Urothelium cell line (cell line): ENCODE measurements at places on chromosomes 12 and 14.

- no peak for DNase-seq
These were observed 17.4 kb downstream of the FOXN3 start for GRCh38 chr14:89399594-89400068.

DNA sequence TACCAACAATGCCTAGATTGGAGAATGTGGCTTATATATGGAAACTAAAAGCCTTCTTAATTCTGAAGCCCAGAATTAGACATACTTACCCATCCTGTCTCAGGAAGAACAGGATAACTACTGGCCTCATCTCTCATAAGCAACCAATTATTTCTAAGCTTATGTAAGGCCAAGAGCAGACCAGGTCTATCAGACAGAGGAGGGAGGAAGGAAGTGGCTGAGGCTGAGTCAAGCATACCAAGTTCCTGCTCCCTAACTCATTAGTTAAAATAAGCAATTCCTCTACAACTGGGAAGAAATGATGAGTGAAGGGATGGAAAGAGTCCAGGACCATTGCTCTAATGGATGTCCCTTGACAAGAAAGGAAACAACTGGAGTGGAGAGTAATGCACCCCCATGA lies 27.0 kb upstream of the INSM2 start:
- DNase-seq = peak; percentile 3

GRCh38 chr12:54502485-54502884 lies 4.9 kb downstream of the NCKAP1L start:
- no peak for DNase-seq

GRCh38 chr14:95897280-95897679 lies 20.6 kb downstream of the TUNAR start:
- DNase-seq = no peak

DNA sequence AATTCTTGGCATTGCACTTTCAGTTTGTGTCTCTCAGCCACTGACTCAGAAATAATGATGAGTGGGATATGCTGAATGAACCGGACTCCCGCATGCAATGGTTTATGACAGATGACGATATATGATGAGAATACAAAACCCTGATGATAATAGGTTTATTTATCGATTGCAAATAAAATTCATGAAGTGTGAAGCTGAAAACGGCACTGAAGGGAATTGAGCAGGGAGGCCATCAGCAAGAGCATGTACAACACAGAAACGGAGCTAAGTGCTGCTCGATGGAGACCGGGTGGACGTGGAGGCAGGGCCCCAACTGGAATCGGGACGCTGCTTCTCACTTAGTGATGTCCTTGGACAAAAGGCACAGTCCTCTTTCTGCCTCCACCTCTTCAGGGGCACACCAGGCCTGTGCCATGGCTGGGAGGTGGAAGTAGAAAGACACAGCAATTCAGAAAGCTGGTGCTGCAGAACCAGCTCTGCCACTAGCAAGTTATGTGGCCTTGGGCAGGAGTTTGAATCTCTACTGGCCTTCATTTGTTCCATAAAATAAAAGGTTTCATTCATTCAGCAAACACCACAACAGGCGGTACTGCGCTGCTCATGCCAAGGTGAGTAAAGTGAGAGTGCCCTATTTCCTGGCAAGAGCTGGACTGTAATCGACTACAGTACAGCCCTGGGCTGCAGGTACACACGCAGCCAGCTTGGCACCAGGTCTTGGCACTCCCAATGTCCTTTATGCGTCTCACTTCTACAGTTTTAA lies 117.0 kb downstream of the EGLN3 start:
- no peak for DNase-seq

GRCh38 chr14:95510804-95511203 lies 5.6 kb downstream of the SYNE3 start:
- no peak for DNase-seq

GRCh38 chr14:91327250-91327595 lies 82.7 kb upstream of the GPR68 start:
- no peak for DNase-seq

DNA sequence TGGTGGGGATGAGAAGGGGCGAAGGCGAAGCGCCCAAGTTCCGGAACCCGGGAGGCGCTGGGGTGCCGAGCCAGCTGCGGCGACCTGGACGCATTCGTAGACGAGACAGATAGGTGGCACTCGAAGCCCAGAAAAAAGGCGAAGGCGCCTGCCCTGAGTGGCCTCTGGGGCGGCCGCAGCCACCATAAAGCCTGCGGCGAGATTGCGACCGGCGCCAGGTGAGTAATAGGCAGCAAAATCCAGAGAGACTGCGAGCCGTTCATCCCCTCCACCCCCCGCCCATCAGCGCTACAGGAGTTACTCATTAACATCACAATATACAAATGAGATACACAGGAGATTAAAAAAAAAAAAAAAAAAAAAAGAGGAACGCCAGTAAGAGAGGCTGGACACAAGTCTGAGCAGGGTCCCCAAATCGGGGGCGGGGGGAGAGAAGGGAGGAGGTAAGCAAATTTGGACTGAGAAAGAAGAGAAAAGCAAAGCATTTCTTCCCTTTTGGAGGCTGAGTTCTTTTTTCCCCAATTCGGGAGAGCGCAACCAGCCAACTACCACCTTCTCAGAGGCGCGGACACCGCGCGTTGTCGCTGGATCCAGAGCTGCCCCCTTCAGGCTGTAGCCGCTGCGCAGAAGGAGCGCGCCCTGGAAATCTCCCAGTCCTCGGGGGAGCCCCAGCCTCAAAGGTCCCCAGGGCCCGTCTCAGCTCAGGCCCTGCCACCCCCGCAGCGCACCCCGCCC lies 15.7 kb downstream of the TBX3 start:
- DNase-seq = peak; percentile 88

DNA sequence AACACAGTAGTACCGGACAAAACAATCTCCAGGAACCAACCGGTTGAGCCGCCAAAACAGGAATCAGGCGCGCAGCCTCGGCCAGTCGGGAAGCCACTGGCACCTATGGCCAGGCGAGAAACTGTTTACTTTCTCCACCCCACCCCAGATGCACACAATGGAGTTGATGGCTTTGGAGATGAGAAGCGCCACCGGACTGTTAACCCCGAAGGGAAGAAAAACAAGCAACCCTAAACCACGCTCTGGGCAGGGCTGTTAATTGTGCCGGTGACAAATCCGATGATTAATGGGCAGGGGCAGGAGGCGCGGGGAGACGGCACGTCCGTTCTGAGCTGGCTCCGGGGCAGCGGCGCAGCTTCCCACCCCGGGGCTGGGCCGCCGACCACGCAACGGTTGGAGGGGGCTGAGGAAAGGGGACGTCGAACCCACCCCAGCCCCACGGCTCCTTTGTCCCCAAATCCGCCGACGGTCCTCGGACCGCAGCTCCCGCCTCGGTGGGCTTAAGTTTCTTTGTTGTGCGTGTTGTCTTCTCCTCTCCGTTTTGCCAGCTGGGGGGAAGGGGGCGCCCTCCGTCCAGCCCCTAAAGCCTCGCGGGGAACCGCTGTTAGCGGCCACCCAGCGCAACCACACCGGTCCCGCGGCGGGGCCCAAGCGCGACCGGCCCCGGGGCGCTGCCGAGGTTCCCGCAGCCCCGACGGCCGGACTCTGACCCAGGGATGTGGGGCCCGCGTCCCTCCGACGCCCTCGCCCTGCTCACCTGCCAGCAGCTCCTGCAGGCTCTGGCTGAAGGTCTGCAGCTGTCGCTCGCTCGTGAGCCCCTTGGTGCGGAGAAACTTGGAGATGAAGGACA lies 790 bp downstream of the BTG1 start:
- DNase-seq = peak; percentile 14

- DNase-seq = no peak
These were observed 240.9 kb downstream of the TMEM121 start for GRCh38 chr14:105767315-105767714.
